ENCODE measurements at places on chromosomes 4 and X. TPM values are rescaled to one million over a fixed set of nuclear protein-coding genes. Genes with fewer than 3 reads are reported as not detected.

Gene HSPA4L
- total RNA-seq, result 4.0 TPM

Gene HSFX2
- 0.14 TPM for total RNA-seq

Gene FAM47B
- total RNA-seq, result not detected

Gene SLC49A3
- 2.7 TPM for total RNA-seq

Gene RNF113A
- 16.5 TPM for total RNA-seq

Gene CCNB3
- 0.09 TPM for total RNA-seq

Gene BMP3
- total RNA-seq, result under 0.01 TPM

Gene AASDH
- total RNA-seq, result 14.1 TPM

Gene FGF13
- 2.2 TPM for total RNA-seq

Gene HELT
- total RNA-seq, result not detected
